Stimulated activated CD8-positive, alpha-beta memory T cell treated with anti-CD3 and anti-CD28 coated beads, Interleukin-2, amount 100 ng/mL, for 1 hour (primary cell): ENCODE measurements at places on chromosomes 2 and 18.

GRCh38 chr18:37351110-37351509, 214.5 kb downstream of the CELF4 start:
- DNase-seq = no peak

DNA sequence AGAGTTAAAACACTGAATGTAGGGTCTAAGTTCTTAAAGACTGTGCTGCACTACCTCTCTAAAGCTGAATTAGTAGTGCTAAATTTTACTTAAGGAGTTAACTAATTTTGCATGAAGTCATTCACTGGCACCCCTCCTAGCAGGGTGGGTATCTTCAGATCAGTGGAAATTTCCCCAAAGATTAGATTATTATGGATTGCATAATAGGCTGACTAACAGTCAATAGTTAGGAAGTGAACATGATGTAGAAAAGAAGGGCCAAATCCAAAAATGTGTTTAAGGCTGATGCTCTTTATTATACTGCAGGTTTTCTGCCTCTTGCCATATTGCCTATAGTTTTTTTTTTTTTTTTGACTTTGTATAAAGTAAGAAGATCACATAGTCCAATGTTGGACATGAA, 5.2 kb downstream of the ZNF638 start:
- DNase-seq = no peak

DNA sequence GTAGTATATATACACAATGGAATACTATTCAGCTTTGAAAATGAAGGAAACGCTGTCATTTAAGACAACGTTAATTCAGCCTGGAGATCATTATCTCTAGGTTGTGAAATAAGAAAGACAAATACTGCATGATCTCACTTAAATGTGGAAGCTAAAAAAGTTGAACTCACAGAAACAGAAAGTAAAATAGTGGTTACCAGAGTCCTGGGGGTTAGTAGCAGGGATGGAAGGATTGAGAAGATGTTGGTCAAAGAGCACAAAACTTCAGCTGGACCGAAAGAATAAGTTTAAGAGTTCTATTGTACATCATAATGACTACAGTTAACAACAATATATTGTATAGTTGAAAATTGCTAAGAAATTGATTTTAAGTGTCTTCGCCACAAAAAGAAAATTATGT, 670.3 kb downstream of the NR4A2 start:
- DNase-seq = no peak

DNA sequence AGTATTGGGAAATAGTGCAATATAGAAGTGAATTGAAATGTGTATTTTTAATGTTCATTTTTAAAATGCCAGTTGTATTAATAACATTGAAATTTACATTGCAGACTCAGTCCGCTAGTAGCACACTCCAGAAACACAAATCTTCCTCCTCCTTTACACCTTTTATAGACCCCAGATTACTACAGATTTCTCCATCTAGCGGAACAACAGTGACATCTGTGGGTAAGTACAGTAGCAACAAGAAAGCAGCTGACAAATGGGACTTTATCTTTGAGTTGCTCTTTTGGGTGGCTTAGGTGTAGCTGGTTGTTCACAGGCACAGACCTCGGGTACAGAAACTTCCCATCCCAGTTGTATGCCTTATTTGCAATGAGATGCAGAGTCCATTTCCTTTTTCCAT, 118.2 kb upstream of the IL1R2 start:
- no peak for DNase-seq

GRCh38 chr2:133506996-133507395, 61.3 kb downstream of the NCKAP5 start:
- no peak for DNase-seq

DNA sequence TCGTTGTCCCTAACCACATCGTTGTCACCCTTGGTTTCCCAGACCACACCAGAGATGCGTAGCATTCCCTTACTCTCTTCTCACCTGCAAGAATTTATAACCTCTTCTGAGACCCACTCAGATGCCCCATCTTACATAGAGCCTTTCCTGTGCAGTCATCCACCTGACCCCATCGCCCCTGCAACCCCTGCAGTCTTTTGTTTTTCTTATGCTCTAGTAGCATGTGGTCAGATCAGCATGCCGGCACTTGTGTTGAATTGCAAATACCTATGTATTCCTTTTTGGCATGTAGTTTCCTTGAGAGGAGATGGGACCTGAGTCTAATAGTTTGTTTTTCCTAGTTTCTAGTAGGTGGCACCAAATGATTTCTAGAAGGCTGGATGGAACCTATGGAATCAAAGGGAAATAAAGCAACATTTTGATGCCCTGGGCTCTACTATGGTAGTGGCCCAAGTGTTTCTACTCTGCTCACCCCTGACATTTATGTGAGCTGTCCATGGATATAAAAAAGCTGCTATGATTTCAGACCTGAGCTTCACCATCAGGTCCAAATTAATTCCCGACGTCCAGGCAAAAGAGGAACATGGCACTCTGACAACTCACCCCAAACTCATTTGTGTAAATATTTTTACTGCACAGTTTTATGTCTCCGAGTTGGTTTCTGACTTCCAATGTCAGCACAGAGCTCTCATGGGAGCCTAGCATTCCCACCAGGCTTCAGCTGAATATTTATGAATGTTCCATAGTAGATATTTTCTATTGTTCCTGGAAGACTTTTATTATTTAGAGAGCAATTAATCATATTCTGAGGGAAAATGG, 143.6 kb downstream of the RNF144A start:
- no peak for DNase-seq

DNA sequence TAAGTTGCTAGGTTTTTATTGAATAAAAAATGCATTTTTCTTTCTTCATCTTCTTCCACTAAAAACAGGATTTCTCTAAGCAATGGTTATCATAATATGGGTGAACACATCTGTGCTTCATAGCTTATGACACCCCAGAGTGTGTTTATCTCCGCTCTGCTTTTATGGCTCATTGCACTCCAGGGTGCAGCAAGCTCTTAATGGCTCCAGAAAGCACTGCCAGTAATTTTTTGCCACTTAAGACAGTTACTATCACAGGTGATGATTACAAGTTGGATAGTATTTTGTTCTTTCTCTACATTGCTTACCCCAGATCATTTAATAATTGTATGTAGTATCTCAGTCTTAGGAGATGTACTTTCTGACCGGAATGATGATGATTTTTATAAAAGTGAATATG, 239.3 kb upstream of the CDH20 start:
- no peak for DNase-seq

DNA sequence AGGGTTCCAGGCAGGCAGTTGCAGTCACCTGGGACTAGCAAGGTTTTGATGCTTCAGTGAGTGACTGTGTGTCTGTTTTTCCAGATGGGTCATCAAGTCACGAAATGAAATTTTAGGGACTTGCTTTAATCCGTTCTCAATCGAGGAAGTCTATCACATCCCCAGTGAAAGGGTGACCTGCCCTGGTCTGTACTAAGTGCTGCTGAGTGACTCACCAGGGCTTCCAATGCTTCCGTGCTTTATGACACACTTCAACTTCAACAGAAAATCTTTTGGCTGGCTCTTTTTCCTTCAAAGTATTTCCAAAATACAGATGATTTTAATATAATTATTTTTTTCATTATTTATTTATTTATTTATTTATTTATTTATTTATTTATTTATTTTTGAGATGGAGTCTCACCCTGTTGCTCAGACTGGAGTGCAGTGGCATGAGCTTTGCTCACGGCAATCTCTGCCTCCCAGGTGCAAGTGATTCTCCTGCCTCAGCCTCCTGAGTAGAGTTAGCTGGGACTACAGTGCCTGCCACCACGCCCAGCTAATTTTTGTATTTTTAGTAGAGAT, 18.4 kb downstream of the TFCP2L1 start:
- DNase-seq = no peak
